ENCODE measurements at places on chromosomes 6 and 20.

GRCh38 chr20:5135363-5136012 lies 8.7 kb downstream of the CDS2 start:
- no peak for DNase-seq

DNA sequence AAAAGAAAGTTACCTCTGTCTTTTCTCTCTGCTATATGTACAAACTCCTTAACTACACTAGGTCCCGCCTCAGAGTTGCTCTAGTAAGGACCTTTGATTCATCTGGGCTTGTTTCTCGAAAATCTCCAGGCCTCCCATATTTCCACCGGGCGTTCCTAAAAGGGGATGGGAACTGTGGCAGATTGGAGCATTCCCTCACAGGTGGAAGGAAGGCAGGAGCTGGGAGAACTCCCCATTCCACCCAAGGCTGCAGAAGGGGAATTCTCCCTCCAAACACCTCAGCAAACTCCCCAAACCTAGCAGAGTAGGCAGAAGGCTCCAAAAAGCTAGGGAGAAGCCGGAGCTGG lies 1.6 kb upstream of the TFAP2A start:
- DNase-seq = no peak

DNA sequence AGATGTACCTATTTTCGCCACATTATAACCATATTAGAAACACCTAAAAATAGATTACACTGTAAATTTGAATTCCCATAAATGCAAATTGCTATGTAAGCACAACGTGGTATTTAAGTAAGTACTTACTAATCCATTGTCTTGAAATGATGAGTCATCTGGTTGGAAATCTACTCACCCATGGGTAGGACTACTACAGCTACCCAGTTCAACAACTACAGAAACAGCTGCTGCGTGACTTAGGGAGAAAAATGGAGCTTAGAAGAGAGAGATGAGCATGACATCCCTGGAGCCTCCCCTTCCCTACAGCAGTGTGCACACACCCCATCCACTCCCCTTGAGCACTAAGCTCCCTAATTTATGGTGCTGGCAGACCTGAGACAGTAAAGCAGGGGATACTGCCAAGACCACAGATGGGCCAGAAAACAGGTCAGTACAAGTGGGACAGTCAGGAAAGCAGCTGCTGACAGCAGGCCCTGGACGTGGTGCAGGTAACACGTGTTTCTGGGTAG lies 26.9 kb downstream of the RRAGD start:
- DNase-seq = no peak

- DNase-seq = no peak
Observed at GRCh38 chr6:53333439-53334408, 15.0 kb downstream of the ELOVL5 start.

- DNase-seq = peak; percentile 82
Observed at GRCh38 chr6:73722318-73723060, 26.5 kb downstream of the CD109 start.

DNA sequence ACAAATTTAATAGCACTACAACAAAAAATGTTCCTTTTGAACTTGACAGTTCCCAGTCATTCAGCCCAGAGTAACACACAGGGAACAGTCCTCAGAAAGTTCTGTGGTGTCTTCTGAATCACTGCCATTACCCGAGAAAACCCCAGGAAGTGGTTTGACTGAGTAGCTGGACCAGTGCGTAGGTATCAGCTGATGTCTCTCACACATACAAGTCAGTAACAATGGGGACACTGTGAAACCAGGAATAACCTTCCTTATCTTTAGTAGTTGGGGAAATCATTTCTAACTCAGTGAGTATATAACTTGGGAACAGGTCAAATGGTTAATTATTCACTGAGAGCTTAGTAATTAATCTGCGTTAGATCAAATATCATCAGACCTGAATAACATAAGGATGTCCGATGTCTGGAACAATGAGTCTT lies 73.1 kb downstream of the HIVEP2 start:
- peak; percentile 89 for DNase-seq

GRCh38 chr6:148203281-148203925 lies 139.2 kb upstream of the SASH1 start:
- no peak for DNase-seq

DNA sequence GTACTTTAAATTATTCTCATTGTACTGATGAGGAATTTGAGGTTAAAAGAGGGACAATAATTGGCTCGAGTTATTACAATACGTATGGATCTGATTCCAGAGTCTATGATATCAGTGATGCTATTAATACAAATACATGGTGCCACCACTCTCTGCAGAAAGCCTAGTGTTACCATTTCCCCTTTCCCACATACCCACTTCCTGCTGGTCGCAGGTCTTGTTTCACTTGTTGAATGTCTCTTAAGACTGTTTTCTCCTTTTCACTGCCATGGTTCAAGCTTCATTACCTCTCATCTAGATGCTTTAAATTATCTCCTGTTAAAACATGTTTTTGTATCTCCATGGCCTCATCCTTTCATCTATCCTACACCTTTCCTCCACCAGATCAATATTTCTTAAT lies 62.0 kb downstream of the FHL5 start:
- no peak for DNase-seq

GRCh38 chr6:15763837-15764236 lies 101.0 kb upstream of the DTNBP1 start:
- no peak for DNase-seq

DNA sequence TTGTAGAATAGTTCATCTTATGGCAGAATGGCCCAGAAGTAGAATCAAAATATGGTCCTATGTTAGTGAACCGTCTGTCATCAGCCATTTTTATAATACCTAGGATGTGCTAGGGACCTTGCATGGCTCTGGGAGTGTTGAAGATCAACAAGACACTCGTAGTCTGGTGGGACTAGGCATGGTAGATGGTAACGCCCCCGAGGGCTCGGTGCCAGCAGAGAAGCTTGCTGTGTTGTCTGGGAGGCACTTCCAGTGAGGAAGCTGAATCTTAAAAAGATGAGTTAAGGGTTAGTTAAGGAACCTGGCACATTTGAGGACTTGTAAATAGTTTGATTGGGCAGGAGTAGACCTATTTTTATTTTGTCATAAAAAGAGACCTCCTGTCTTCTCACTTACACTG lies 82.4 kb downstream of the MAP3K4 start:
- DNase-seq = no peak

DNA sequence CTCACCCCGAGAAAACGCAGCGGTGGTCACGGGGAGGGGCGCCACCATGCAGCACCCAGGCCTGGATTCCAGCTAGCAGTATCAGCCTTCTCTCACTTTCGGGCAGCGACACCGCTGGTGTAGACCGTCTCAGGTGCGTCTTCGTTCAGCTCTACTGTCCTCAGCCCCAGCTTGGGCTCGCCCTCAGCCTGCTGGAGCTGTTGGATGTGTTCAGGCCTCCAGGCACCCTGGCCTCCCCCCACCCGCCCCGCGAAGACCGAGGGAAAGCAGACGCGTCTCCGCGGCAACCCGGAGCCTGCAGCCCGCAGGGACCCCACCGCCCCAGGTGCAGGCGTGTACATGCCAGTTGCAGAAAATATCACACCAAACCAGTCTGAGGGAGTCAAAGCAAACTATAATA lies 60.8 kb upstream of the CARMIL1 start:
- DNase-seq = no peak

DNA sequence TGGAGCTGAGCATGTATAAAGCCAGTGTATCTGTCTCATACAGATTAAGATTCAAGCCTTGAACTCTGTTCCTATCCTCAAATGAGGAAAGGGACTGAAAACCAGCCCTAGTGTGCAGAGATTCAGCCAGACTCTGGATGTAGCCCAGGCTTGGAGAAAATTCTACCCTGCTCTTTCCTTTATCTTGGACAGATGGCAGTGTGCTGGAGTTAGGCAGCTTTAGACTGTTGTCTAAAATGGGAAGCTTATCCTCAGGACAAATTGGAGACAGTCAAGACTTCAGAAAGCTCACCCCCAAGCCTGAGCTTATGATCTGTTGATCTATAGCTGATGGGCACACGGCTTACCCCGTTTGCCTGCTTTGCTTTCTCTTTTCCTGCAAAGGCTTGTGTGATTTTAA lies 1057.6 kb downstream of the KIF16B start:
- DNase-seq = no peak

DNA sequence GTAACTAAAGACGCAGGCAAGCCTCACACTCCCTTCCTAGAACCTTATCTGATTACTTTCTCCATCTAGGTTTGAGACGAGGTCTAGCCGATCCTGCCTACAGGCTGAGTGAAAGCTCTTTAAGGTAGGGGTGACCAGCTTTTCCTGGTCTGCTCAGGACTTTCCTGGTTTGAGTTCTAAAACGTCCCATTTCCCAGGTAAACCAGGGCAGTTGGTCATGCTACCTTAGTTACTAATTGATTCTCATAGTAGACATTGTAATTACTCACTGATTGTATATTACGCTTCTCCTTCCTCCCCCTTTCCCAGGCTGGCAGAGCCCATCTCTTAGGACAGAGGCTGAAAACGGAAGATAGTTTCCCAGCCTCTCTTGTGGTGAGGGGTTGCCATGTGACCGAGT lies 27.9 kb upstream of the RSPO4 start:
- no peak for DNase-seq

DNA sequence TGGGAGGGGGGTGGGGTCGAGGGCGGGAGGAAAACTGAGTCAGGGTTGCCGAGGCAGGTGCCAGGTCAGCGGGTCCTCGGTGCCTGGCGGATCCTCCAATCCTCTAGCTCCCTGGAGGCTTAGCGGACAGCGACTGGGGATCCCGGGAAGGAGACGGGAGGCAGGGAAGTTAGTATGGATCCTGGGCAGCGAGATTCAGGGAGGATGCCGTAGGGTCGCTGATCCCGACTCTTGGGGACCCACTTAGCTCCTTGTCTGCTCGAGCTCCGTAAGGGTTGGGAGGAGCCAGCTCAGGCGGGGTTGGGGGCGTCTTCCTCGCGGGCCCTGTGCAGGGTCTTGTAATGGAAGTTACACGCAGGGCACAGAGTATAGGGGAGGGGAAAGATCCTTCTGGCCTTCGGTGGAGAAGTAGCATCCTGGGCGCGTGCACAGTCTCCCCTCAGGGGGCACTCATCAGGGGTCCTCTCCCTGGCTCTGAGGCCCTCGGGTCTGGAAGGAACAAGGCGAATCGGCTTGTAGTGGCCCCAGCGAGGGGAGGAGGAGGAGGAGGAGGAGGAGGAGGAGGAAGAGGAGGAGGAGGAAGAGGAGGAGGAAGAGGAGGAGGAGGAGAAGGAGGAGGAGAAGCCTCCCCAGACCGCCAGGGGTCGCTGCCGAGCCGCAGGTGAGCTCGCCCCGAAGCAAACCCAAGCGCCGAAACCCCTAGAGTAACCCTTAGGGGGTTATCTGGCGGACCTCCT lies 6.4 kb upstream of the SLC12A5 start:
- peak; percentile 62 for DNase-seq

DNA sequence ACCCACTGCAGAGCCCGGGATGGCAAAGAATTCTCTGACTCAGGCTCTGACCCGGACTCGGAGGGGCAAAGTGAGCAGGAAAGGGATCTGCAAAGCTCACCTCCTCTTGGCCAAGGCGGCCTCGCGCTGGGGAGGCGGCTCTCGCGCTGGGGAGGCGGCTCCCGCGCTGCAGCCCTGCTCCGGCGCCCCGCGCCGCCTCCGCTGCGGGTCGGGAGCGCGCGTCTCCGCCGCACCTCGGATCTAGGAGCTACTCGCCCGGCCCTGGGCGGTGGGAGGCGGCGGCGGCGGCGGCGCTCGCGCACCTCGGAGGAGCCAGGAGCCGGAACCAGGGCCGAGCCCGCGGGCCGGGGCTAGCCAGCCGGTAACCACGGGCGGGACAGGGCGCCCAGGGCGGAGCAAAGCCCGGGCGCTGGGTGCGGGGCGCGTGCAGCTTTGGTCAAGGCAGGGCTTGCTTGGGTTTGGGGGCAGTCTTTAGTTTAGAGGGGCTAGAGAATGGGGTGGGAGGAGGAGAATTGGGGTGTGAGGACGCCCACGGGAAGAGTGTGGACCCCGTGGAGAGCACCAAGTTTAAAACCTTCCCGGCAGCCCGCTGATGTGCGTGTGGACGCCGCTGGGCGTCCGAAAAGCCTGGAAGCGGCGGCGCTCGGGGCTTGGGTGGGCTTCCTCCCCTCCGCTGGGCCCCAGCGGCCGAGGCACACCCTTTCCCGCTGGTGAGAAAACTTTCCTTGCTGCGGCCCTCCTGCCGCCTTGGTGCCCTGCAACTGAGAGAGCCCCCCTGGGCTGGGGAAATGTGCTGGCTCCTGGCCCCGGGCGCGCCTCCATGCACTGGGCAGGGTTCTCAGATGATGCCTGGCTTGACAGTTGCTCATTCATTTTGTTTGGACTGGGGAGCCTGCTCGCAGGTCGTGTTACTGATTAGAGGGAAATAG lies at the start of gene MRAP2:
MRAP2 (plus strand) TSS at position 250 of the 929 bp plus-strand sequence. CDS start 21,547 bp downstream, outside the sequence.
- peak; percentile 49 for DNase-seq

- DNase-seq = no peak
Observed at GRCh38 chr6:46025573-46025972, 9.9 kb upstream of the CLIC5 start.

DNA sequence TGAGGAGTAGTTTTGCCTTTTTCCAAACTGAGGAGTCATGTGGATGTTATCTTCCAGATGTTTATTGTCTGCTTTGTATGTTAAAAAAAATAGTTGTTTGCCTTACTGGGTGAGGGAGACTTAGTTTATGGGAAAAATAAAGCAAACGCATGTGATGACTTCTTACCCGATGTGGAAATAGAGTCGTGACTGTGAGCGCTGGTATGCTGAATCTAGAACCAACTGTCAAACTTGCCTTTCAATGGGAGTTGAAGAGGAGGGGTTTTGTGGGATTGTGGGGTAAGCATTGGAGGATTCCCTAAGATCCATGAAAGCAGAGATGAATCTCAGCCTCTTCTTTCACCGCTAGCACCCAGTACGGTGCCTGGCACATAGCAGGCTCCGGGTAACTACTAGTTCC lies 5.3 kb downstream of the DCBLD1 start:
- DNase-seq = no peak

Data from T-helper 2 cell (primary cell).